ENCODE measurements at places on chromosomes 6 and 20. TPM values are rescaled to one million over a fixed set of nuclear protein-coding genes. Genes with fewer than 3 reads are reported as not detected.

DNA sequence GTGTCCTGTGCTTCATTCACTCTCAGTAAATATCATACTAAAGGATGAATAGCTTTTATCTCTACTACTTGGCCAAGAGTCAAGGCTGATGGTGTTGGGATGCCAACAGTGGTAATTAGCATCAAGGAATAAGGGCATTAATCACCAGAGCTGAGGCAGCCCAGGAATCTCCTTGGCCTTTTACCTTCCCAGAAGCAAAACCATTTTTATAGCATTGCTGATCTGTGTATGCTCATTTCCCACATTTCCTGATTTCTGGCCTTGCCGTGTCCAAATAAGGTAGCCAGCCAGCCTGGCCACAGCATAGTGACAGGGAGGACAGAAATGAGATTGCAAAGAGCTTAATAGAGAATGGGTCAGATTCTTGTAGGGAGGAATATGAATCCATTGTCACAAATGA is 76.7 kb upstream of the FOXO3 start:
- no peak overlapping the region for H3K27ac ChIP-seq
- no peaks in the 10 kb centered on the region for H3K36me3 ChIP-seq
- H3K4me1 ChIP-seq = no peaks in the 10 kb centered on the region
- no peak overlapping the region for H3K4me3 ChIP-seq

DNA sequence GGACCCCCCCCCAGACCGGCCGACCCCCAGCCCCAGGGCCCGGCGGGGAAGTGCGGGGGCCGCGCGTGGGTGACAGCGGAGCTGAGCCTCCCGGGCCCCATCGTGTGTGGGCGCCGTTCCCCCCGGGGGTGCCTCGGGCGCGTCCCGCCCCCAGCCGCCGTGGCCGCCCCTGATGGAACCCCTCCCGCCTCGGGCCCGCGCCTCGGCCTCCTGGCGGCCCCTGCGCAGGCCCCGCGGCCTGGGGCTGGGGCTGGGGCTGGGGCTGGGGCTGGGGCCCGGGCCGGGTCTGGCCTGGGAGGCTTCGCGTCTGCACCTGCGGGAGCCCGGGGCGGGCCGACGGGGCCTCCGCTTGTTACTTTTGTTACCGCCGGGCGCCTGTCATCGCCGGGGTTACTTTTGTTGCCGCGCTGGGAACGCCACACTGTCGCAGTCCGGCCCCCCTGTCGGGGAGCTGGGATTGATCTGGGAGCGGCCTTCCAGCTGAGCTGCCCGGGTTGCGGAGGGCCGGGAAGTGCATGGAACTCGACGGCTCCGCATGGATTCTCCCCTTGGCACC is 598 bp downstream of the OGFR start:
- peaks cover 27% of the 10 kb centered on the region for H3K36me3 ChIP-seq
- H3K27me3 ChIP-seq = no peaks in the 10 kb centered on the region
- DNase-seq = peak; percentile 97
- peak overlapping the region; percentile 61 for H3K27ac ChIP-seq
- H3K4me1 ChIP-seq = peaks cover 14% of the 10 kb centered on the region

DNA sequence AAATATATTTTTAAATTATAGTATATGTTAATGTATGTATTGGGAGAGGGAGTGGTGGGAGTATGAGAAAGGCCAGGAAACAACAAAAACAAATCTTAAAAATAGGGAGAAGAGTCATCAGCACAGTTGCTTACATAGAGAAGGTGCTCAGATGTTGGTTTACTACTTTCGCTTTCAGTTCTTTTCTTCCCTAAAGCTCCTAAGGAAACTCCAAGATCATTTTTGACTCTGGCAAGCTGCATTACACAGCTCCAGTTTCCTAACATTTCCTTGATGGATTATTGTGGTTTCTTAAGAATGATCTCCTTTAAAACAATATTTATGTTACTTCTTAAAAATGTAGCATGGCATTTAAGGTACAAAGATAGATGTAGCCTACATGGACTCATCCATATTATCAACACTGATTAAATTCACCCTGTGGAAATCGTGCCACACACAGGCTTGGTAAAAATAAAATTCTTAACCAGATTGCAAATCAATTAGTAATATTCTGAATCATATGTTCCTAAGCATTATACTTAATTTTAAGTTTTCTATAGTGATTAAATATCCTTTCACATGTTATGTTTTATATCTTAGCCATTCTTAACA is 118.0 kb upstream of the MAN1A1 start:
- no peaks in the 10 kb centered on the region for H3K4me1 ChIP-seq
- H3K36me3 ChIP-seq = no peaks in the 10 kb centered on the region
- no peaks in the 10 kb centered on the region for H3K27me3 ChIP-seq
- no peak for DNase-seq
- no peak overlapping the region for H3K27ac ChIP-seq

The BPIFB4 gene
- not detected for total RNA-seq

GRCh38 chr20:2287504-2287903 is 8.3 kb upstream of the TGM3 start:
- no peak for DNase-seq
- no peak overlapping the region for H3K4me3 ChIP-seq
- no peak overlapping the region for H3K27ac ChIP-seq
- no peaks in the 10 kb centered on the region for H3K4me1 ChIP-seq
- H3K36me3 ChIP-seq = no peaks in the 10 kb centered on the region
- no peaks in the 10 kb centered on the region for H3K27me3 ChIP-seq

- H3K4me3 ChIP-seq = no peak overlapping the region
- H3K27me3 ChIP-seq = no peaks in the 10 kb centered on the region
- DNase-seq = peak; percentile 87
Measured at GRCh38 chr6:43383021-43383667, 13.7 kb upstream of the ZNF318 start.

DNA sequence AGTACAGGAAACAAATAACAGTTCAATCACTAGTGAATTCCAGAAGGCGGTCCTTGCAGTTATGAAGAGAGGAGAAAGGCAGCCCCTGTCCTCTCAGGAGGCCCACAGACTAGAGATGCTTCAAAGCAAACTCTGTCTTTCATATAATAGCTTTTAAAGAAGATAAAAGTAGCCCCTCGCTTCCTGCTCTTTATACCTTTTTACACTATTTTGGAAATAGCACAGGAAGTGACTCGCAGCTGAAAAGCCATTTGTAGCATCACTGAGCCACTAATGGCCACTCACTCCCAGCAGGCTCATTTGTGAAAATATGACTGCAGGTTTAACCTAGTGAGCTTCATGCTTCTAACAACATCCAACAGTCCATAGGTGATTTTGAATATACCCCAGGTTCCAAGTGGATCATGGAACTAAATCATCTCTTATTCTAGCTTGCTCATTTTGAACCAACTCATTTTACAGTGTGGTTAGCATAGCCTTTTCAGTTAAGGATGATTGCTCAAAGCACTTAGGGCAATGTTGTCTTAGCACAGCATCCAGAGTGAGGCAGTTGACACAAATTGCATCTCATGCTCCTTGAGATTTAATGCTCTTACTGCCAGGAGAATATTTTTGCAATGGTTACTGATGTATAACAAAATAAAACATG is 136.0 kb upstream of the NRSN1 start:
- DNase-seq = no peak
- no peaks in the 10 kb centered on the region for H3K27me3 ChIP-seq
- no peaks in the 10 kb centered on the region for H3K36me3 ChIP-seq
- no peak overlapping the region for H3K4me3 ChIP-seq

DNA sequence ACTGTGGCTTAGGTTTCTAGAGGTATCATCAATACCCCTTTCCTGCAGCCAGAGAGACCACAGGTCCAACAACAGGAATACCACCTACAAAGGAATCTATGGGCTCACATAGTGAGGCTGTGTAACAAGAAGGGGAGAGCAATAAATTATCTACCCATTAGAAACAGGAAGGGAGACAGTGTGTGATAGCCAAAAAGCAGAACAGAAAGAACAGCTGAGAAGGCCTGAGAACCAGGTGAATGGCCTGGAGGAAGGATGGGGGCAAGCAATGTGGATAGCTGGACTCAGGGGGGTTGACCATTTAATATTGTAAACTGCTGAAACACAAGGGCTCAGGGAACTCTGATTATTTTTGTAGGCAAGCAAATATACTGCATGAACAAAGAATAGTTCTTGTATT is 628.2 kb downstream of the COL12A1 start:
- no peaks in the 10 kb centered on the region for H3K36me3 ChIP-seq
- no peak overlapping the region for H3K4me3 ChIP-seq
- peak overlapping the region; percentile 79 for H3K27ac ChIP-seq
- H3K27me3 ChIP-seq = no peaks in the 10 kb centered on the region
- DNase-seq = no peak

The C6orf136 gene
- 4.7 TPM for total RNA-seq

Measured in osteoblast (primary cell).